ENCODE measurements at places on chromosomes 4 and X.

DNA sequence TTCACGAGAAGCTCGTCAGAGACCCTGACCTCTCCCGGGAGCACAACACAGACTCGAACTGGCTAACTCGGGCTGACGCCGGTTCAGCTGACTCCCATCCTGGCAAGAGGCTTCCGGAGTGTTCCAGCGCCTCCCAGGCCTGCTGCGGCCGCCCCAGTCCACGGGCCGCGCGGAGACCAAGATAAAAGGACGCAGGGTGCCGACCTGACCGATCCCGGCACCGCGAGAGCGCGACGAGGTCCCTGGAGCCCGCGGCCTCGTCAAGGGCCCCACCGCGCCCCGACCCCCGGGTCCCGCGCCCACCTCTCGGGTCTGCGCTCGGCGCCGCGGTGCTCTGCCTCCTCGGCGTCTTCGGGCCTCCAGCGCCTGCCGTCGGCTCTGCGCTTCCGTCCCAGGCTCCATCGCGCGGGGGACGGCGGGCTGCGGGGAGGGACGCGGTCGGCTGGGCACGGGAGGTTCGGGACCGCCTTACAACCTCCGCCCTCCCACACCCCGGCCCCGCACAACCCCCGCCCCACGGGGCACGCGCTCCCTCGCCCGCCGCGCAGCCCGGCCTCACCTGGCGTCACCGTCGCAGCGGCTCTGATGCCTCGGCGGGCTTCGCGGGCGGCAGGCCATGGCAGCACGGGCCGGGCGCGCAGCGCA, 426 bp downstream of the SLBP start:
- DNase-seq = peak; percentile 64

- DNase-seq = no peak
These were observed 7.8 kb downstream of the YTHDC1 start for GRCh38 chr4:68342134-68342533.

DNA sequence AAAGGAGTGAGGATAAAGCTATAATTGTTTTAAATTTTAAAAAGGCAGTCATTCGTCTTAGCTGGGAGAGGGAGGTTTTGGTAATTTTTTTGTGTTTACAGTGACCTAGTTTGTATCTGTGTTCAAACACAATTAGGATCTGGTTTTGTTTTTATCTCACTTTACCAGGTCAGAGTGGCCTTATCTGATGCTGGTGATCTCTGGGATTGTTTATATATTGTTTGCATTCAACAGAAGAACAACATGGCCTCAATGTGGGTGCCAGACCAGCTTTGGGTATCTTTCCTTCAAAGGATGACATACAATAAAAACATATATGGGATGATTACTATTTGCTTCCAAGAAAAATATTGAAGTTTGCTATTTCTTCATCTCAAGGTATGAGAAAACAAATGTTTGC, 272.2 kb upstream of the UGT8 start:
- DNase-seq = no peak

DNA sequence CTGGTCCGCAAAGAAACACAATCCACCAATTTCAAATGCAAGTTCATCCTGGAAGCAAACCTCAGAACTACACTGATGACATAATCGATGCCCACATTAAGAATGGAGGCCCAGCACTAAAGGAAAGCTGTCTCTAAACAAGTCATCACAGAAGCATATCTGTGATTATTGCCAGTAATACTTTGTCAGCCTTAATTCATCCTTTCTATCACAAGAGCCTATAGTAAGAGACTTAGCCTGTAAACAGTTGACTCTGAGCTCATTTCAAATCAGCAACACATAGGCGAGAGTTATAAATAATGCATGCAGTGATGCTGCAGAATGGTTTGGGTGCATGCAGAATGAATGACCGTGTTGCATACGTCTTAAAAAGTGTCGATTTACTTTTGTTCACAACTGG, 105.9 kb upstream of the ZFP42 start:
- DNase-seq = no peak

GRCh38 chrX:95539041-95539440, 1145.6 kb upstream of the DIAPH2 start:
- DNase-seq = no peak

DNA sequence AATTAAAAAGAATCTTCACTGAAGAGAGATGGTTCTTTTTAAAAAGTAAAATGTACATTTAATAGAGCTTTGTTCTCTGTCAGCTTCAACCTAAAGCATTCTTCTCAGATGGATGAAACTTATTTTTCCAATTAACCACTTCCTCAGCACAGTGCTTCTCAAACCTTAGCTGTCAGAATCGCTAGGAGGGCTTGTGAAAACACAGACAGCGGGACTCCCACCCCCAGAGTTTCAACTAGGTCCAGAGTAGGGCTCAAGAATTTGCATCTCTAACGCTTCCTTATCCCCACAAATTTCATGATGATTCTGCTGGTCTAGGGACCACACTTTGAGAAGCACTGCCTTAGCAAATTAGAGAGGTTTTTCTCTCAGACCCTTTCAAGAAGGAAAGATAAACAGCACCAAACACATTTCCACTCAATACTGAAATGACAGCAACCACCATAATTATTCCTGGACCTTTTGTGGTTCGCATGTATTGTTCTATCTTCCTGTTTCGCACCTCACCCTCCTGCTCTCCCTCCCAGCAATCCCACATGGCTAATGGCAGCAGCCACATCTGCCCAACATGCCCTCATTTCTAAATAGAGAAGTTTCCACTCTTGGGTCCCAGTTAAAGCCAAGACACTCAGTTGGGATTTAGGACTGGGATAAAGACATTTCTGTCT, 73.2 kb downstream of the ZNF827 start:
- DNase-seq = no peak

GRCh38 chr4:86967798-86968197, 33.0 kb downstream of the AFF1 start:
- DNase-seq = no peak

Measured in kidney capillary endothelial cell (primary cell).